ENCODE measurements at places on chromosomes 2 and 18.

- DNase-seq, result no peak
Measured at GRCh38 chr2:216925636-216926366, 65.9 kb upstream of the TNP1 start.

GRCh38 chr2:170155022-170155722, 22.8 kb upstream of the MYO3B start:
- DNase-seq, result no peak

GRCh38 chr2:176814274-176814673, 398.3 kb upstream of the HNRNPA3 start:
- DNase-seq, result no peak

GRCh38 chr2:238497610-238498005, 70.9 kb downstream of the ASB1 start:
- DNase-seq, result no peak

- DNase-seq, result no peak
Measured at GRCh38 chr2:218871345-218872302, 9.0 kb upstream of the WNT10A start.

DNA sequence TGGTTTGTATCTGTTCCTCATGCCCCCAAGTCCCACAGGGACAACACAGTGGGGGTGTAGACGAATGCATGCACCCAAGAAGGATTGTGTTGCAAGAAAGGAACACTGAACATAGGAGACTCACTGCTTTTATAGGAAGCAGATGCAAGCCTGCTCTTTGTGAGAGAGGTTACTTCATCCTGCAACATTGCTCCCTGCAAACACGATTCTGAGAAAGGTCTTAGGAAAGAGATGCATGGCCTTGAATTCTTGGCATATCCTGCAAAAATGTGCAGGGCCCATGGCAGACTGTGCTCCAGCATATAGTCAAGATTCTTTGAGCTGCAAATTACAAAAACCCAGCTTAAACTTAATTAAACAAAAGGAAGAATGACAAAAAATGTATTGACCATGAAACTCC, 312.2 kb upstream of the MGAT5 start:
- no peak for DNase-seq

DNA sequence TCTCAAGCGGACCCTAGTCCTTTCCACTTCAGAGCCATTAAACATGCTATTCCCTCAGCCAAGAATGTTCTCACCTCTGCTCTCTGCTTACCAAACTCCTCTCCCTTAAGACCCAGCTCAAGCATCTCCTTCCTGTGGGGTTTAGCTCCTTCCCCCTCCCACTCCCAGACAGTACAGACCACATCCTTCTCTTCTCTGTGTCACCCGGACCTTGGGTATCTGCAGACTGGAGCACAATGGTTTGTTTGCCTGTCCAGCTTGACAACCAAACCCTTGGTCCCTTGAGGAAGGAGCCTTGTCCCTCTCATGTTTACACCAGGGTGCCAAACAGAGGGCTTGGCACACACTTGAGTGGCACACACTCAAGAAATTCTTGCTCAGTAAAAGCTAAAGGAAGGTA, 4.1 kb upstream of the CD8A start:
- no peak for DNase-seq

DNA sequence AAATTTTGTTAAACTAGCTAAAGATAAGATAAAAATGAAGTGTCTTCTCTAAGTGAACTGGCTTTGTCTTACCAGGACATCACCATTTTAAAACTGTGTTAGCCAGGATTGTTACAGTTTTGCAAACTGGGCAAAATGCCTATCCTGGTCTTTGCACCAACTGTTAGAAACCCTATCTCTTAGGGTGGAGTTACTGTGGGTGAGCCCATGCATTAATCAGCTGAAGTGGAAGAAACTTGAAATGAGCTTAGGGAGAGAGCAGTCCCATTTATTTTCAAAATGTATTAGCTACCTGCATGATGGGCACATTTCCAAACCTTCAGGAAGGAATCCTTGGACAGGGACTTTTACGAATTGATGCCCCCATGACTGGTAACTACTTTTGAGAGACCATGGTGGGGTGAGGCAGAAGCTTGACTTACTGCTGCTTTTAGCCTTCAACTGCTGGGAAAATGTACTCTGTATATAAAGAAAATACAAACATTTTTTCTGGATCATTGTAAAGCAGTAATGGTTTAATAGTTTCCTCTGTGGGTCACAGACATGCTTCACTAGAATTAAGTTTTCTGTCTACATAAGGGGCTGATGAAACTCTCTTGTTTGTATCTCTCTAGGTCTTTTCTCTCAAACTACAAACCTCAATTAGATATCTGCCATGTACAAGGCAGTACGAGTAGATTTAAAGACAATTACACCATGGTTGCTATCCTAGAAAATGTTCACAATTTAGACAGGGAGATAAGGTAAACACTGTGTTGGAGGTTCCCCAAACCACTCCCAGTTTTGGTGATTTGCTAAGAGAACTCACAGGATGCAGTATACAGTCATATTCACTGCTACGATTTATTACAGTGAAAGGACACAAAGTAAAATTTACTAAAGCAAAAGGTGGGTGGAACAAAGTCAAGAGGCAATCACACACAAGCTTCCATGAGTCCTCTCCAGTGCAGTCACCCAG, 321.4 kb upstream of the MMADHC start:
- DNase-seq, result no peak

DNA sequence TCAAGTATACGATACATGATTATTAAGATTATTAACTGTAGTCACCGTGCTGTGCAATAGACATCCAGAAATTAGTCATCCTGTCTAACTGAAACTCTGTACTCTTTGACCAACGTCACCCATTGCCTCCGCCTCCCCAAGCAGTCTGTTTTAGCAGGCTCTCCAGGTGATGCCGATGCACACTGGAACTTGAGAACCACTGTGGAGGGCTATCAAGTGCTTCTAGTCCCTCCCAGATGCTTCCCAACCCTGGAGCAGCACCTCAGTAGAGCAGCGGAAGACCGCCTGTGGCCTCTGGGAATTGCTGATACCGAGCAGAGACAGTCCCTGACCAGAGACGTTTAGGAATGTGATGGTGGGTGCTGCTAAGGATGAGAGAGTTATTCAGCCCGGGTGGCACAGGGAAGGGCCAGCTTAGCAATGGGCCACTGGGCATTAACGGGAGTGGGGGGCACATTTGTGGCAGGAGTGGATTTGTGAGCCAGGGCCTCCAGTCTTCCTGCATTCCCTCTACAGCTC, 50.7 kb downstream of the LIPG start:
- DNase-seq, result no peak

- DNase-seq, result no peak
Measured at GRCh38 chr2:110655701-110656100, 22.2 kb downstream of the BUB1 start.

DNA sequence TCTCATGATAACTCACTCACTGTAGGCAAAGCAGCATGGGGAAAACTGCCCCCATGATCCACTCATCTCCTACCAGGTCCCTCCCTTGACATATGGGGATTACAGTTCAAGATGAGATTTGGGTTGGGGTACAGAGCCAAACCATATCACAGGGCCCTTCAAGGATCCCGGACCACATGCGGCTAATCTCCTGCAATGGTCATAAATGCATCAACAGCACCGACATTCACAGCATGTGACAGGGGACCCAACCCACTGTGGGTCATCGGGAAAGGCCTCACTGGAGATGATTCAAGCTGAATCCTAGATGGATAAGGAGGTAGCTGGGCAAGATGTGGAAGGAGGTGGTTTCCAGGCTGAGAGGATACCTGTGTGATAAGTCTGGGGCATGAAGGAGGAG, 129.4 kb downstream of the MYO5B start:
- no peak for DNase-seq

DNA sequence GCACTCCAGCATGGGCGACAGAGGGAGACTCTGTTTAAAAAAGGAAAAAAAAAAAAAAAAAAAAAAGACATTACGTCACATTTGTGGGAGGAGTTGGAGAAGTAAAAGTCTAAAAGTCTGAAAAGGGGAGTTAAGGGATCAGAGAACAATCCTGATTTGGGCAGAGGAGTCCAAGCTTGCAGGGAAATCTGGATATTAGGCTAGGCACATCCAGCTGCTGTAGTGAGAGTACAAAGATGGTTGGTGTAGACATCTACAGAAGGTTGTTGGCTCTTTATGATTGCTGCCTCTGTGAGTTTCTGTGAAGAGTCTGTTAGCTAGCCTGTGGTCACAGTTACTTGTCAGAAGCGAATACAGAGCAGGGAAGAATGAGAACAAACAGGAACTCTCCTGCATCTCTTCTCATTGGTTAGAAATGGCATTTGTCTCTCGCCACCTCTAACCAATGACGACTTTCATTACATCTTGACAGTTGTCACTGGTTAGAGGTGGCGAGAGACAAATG, 3.3 kb upstream of the OSBPL6 start:
- no peak for DNase-seq

- DNase-seq, result no peak
Measured at GRCh38 chr2:156379071-156379470, 46.5 kb upstream of the NR4A2 start.
